ENCODE measurements at places on chromosomes 3 and 15.
A peak's percentile ranks its signal among the peaks of the same experiment; 100 is the strongest.

GRCh38 chr15:56639631-56640030 is 93.7 kb downstream of the ZNF280D start:
- no peak for DNase-seq

- no peak for DNase-seq
Measured at GRCh38 chr15:37058316-37058985, 41.9 kb downstream of the MEIS2 start.

- no peak for DNase-seq
Measured at GRCh38 chr15:93110502-93111040, 21.6 kb upstream of the RGMA start.

- no peak for DNase-seq
Measured at GRCh38 chr3:182331341-182331740, 462.0 kb upstream of the ATP11B start.

GRCh38 chr15:59644756-59645155 is 12.6 kb downstream of the GTF2A2 start:
- no peak for DNase-seq

DNA sequence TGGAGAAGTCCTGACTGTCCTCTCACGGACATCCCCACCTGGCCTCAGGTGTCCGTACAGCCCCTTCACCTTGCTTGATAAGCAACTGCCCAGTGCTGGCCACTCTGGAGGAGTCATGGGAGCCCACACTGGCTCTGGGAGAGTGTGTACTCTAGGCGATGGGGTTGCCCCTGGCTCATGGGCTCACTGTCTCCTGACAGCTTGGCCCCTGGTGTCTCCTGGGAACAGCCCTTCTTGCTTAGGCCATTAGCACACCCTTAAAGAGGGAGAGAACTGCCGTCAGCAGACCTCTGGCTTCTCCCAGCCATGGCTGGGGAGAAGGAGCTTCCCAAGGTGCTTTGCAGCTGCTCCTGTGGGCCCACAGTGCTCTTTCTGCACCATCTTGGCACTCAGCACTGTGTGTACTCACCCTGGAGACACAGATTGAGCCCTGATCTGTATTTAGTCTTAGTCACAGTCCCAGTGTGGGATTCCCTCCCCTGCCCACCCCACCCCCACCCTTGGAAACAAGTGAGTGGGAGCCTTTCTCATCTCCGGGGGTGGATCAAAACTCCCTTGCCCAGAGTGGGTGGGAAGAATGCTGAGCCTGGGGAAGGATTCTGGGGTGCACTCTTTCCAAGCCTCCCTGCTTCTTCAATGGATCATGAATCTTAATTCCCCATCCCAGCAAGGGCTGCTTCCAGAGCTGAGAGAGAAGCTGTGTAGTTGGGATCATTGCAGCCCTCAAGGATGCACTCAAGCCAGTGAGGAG is 83.5 kb upstream of the ADPGK start:
- DNase-seq, result no peak

GRCh38 chr3:71528816-71529215 is 54.7 kb downstream of the FOXP1 start:
- DNase-seq, result no peak

- DNase-seq, result no peak
Measured at GRCh38 chr15:46213551-46213950, 578.7 kb downstream of the SQOR start.

DNA sequence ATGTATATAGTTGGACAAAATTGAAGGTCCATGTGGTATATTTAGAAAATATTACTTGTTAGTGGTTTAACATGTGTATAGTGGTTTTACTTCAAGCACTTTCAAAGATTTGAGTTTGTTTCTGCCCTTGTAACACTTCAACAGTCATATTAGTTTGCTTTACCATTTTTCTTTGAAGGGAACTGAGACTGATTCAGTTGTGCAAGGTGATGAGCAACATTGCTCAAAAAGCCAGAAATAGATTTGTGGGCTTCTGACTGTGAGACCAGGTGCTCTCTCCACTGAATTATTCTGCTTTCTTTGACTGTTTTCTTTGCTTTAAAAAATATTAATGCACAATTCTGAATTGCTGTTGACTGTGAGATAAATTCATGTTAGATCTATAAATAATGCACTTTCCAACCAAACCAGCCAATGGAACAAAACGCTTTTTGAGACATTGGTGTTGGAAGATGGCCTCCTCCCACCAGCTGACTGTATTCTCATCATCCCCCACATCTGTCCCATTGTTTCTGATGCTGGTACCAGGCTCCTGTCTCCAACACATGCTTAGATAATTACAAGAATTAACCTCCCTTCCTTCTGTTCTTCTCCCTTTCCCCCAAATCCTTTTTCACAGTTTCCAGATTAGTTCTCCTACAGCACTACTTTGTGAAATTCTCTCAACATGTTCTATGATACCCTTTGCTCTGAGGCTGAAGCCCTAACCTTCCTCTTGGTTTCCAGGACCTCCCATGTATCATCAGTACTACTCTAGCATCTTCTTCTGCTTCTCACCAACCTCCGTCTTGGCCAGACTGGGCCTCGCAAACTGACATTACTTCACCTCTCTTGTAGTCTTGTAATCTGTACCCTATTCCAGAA is 27.9 kb downstream of the PLCL2 start:
- DNase-seq, result no peak

DNA sequence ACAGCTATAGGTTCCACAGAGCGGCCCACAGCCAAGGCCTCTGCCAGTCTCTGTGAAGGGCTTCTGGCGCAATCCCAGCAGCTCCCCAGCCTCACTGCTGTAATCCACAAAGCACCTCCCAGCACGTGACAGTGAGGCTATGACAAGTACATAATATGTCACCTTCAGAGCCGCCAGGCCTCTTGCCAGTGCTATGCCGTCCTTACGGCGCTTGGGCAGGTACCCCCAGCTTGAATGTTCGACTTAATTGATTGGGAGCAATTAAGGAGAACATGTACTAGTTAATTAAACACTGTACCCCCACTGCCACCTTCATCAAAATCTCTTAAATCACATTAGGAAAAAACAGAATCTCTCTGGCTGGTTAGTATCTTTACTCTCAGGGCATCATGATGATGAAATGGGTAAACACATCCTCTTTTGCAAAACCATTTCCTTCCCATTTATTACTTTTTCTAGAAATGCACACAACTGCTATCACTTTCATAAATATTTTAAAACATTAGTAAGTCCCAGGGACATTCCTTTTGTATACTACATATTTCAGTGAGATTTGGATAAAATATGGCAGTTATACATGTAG is 169.9 kb downstream of the XXYLT1 start:
- DNase-seq, result no peak

DNA sequence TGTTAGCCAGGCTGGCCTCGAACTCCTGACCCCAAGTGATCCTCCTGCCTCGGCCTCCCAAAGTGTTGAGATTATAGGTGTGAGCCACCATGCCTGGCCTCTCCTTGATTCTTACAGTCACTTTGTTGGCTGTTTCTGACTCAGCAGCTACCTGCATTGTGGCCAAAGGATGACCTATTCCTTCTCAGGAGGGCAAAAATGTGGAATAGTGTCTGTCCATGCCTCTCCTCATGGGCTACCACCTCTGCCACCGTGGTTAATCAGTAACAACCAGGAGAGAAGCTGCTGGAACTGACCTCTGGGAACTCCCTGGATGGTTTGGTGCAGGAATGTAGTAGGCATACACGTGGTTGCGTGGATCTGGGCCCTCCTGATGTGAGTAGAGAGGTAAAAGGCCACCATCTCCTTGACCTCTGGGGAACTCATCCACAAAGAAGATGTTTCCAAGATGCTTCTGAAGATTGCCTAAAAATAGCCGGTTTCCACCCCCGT is 63.3 kb downstream of the FLNB start:
- no peak for DNase-seq

DNA sequence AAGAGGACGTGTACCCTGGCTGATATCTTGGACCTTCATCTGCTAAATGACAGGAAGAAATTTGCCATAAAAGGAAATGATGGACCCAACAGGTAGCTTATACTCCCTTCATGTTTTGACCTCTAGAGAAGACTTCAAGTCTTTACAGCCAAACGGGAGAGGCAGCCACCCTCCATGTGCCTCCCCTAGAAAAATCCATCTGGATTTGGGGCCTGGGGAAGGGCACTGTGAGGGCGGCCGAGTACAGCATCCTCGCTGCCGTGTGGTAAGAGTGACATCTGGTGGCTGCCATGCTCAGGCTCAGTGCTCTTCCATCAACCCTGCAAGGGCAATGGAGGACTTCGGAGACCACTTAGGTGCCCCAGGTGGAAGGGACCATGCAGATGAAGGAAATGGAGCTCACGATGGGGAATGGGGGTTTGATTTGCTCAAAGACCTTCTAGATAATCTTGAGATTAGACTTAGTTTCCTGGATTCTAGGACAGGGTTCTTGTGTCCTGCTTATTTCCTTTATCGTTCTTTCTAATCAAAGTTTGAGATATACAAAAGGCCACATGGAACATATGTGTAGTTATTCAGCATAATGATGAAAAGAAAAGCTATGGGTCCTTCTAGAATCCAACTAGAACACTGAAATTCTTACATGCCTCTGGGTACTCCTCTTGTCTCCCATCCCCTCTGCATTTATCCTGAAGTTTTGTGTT is 44.4 kb downstream of the AQP9 start:
- no peak for DNase-seq

- DNase-seq, result no peak
Measured at GRCh38 chr3:152301745-152302181, 33.0 kb downstream of the MBNL1 start.

DNA sequence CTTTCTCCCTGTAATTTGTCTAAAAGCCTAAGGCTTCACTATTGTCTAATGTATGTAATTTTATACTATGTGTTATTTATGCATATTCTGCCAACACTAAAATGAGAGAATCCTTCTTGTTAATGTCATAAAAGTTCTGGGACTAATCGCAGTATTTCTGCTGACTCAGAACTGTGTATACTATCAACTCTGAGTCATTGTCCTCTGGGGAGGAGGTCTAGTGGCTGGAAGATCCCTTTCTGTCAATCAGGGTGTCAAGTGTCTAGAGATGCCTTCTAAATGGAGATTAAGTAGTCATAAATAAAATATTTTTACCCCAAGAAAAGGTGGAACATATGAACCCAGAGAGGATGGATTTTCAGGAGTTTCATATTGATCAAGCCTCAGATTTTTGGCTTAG is 473.4 kb downstream of the AGBL1 start:
- no peak for DNase-seq

- no peak for DNase-seq
Measured at GRCh38 chr3:99678023-99678422, 39.6 kb downstream of the COL8A1 start.

GRCh38 chr15:99442252-99442897 is 123.4 kb upstream of the MEF2A start:
- peak; percentile 81 for DNase-seq

DNA sequence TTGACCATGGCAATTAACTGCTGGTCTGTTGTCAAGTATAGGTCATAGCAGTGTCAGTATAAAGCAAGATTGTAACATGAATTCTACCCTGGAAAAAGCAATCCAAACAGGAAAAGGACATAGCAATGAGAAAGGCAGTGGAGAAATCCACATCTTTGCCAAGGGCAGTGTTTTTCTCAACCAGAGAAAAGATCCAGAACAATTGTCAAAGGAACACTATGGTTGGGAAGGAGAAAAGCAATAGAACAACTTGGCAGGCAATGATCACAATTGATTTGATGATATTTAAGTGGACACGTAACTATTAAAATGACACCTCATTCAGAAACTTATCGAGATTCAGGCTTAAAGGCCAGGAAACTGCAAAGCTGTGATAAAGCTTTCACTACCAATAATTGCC is 271.1 kb downstream of the DIPK2A start:
- DNase-seq, result no peak

- peak; percentile 82 for DNase-seq
Measured at GRCh38 chr3:188594139-188594538, 440.2 kb downstream of the LPP start.

DNA sequence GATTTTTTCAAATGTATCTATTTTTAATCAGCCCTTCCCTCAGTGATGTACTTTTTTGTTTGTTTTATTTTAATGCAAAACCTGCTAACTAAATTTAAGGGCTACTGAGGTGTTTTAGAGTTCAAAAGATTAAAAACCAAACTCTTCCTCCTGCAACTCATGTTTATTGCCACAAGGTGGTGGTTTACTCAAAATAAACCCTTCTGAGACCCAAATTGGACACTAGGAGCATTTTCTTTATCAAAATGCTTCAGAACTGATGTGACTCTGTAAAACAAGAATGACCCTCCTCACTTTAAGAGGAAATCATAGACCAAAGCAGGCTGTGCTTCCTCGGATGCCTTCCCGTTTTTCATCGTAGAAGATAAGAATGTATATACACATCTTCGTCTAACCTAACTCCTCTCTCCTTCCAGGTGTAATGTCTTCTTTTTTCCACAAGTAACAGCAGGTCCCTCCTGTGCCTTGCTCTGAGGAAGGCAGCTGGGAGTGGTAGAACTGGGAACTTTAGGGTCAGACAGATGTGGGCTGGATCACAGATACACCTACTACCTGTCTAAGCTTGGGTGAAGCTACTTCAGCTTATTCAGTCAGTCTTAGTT is 2.9 kb upstream of the NME9 start:
- DNase-seq, result no peak

- DNase-seq, result no peak
Measured at GRCh38 chr15:34039790-34040113, 748 bp upstream of the AVEN start.

DNA sequence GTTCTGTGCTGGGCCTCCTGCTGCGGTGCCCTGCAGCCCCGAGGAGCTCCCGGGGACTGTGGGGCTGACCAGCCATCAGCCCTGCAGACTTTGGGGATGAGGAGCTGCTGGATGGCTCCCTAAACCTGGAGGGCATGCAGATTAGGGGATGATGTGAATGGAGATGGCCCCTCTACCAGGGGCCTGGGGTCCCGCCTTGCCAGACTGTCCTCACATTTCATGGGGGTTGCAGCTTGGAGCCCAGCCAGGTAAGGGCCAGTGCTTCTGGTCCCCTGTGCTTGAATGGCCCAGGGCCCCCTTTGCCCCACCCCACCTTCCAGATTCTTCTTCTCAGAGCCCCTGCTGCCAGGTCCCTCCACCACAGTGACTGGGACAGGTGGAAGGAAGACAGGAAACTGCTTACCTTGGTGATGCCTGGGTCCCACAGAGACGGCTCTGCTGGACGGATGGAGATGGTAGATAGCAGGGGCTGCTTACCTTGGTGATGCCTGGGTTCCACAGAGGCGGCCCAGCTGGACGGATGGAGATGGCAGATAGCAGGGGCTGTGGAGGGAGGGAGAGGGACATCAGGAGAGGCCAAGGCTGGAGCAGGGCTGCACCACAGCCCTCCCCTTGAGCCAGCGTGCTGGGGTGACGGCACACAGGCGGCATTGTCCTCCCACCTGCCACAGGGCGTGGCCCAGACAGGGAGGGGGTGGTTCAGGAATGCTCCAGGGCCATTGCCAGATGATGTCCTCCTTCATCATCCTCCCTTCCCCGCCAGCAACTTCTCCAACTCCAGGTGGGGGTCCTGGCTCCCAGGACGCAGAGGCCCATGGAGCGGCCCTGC is at the start of gene SPTBN5:
Gene SPTBN5, minus strand, starts transcription at position 632 of the 829 bp plus-strand sequence. Its CDS starts 556 bp downstream, at position 76.
- DNase-seq, result no peak

DNA sequence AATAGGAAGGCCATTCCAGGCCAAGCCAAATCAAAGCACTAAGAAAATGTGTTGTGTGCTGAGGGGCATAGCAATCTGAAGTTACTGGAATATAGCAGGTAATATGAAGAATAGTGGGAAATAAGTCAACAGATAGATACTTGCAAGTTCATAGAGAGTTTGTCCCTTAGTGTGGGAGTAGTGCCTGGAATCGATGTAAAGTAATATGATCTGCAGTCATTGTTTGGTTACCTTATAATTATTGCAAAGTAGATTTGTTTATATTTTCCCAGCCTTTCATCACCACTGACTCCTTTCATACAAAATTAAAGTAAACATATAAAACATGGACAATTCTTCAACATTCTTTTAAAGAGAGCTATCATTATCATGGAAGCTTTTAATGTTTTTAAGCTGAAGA is 420.9 kb upstream of the NECTIN3 start:
- DNase-seq, result no peak

GRCh38 chr15:100895721-100896120 is 16.1 kb downstream of the ALDH1A3 start:
- no peak for DNase-seq

Measured in HS-27A (cell line).